ENCODE measurements at places on chromosomes 6 and 20.

- no peak for DNase-seq
Measured at GRCh38 chr6:154096316-154096715, 57.3 kb downstream of the OPRM1 start.

DNA sequence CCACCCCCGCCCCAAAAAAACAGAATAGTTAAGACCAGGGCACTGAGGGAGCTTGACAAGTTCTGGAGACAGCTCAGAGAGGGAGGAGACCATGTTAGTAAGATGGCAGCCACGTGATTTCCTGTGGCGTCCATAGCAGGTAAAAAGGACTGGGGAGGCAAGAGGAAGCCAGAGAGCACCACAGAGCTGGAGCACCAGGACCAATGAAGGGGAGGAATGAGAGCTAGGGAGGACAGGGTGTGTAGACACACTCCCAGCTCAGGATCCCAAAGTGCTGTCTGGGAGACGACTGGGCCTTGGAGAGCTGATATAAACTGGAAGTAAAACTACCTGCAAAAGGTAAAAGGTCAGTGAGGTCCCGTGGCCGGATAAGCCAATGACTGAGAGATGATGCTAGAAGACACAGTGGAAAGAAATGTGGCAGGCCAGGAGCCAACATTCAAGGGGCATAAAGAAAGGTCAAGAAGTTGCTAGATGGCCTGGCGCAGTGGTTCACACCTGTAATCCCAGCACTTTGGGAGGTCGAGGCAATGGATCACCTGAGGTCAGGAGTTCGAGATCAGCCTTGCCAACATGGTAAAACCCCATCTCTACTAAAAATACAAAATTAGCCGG, 39.0 kb downstream of the SLC23A2 start:
- DNase-seq: peak; percentile 8

DNA sequence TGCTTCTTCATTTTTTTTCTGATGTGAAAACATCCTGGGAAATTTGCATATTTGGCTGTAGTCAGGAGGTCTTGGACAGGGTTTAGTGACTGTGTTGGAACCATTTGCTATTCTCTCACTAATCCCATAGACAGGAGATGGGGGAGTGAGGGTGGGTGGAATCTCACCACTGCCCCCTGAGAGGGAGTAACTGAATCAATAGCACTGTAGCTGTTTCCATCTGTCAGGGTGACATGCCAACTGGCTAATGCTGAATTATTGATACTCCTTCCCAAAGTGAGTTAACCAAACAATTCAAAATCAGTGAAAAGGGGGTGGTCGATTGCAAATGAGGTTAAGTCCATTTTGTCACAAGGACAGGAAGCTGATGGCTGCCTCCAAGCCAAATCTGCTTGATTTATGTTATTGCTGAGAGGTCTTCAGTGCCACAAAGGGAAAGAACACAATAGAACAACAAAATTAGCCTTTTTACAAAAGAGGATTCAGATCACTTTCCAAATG, 55.1 kb upstream of the B3GAT2 start:
- no peak for DNase-seq

DNA sequence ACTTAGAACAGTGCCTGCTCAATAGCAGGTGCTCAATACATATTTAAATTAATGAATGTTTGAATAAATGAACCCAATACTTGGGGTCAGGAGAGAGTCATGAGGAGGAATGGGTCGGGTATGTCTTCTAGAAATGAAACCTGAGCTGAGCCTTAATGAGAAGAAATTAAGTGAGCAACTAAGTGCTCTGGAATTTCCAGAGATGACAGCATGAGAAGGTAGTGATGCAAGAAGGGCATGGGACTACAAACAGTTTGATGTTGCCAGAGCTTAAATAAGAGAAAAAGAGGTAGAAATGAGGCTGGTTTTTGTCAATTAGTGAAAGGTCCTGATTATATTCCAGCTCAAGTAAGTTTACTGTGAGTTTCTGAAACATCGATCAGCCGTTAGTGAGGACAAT, 82.9 kb downstream of the PDE10A start:
- DNase-seq: no peak

- no peak for DNase-seq
Measured at GRCh38 chr20:35432430-35432735, 5.6 kb downstream of the GDF5 start.

DNA sequence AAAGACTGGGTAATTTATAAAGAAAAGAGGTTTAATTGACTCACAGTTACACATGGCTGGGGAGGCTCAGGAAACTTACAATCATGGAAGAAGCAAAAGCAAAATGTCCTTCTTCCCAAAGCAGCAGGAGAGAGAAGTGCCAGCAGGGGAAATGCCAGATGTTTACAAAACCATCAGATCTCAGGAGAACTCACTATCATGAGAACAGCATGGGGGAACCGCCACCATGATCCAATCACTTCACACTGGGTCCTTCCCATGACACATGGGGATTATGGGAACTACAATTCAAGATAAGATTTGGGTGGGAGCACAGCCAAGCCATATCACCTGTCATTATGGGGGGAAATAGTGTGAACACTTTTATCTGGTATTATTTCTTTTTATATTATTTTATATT, 557.2 kb downstream of the EYS start:
- no peak for DNase-seq

DNA sequence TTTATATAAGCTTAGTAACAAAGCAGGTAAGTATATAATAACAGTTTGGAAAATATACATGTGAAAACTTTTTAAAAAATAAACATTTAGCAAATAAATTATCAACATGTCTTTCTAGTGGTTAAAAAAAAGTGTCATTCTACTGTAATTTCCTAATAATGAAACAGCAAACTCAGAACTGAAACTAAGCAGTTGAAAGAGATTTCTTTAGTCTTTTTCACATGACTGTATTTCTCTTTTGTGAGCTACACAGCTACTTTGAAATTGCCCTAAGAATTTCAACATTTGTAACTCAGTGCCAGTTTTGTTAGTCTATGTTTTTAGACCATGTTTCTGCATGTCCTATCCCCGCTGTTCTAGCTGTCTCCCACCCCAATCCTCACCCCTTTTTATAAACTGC, 28.4 kb upstream of the SDHAF4 start:
- no peak for DNase-seq

- no peak for DNase-seq
Measured at GRCh38 chr6:38909015-38909730, 139.4 kb upstream of the GLP1R start.

- no peak for DNase-seq
Measured at GRCh38 chr20:12414446-12415274, 497.0 kb downstream of the BTBD3 start.

- DNase-seq: no peak
Measured at GRCh38 chr6:111980143-111980542, 73.8 kb upstream of the CCN6 start.

GRCh38 chr6:113562248-113562647, 294.9 kb upstream of the MARCKS start:
- no peak for DNase-seq

DNA sequence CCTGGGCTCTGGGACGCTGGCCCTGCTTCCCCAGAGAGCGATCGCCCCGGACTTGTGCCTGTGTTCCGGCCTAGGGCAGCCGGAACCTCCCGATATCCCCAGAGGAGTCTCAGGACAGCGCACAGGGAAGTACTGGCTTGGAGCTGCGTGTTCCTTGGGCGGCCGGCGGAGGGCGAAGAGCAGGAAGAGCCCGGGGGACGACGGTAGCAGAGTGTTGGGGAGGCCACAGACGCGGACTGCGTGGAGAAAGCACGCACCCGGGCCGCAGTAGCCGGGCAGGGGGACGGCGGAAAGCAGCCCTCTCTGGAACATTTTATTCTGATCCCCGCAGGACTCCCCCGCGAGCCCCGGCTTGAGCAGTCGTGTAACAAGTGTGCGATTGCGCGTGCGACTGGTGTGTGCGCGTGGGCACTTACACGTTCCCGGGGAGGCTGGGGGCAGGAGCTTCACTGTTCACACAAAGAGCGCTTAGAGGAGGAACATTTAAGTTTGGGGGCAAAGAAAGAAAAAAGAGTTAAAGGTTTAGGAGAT, 36.1 kb downstream of the NCR2 start:
- no peak for DNase-seq

DNA sequence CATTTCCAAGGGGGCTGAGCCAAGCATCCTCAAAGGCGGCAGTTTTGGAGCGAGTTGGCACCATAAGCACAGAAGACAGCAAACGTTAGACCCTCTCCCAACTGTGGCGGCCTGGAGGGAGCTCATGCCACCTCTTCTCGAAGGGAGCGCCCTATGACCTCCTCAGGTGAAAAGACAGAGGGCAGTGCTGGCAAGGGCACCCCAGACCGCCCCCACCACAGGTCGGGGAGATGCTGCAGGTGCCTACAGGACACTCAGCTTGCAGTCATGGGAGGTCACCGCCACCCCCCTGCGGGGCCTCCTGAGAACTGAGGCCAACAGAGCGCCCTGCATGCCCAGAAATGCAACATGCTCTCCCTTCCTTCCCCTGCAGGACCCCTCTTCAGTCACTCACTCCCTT, 45.1 kb upstream of the BHLHE23 start:
- no peak for DNase-seq

DNA sequence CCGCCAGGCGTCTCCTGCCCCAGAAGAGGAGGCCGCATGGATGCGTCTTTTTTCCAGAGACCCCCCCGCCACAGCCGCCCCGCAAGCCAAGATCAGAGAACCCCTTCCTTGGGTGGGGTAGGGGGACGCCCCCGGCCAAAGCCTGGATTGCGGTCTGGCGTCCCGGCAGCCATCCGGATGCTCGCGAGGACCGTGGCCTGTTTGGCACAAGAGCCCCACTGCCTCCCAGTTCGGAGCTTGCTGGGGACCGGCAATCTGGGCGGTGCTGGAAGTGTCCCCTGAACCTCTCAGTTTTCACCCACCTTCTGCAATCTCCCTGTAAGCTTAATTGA, 924 bp downstream of the FAM162B start:
- DNase-seq: no peak

DNA sequence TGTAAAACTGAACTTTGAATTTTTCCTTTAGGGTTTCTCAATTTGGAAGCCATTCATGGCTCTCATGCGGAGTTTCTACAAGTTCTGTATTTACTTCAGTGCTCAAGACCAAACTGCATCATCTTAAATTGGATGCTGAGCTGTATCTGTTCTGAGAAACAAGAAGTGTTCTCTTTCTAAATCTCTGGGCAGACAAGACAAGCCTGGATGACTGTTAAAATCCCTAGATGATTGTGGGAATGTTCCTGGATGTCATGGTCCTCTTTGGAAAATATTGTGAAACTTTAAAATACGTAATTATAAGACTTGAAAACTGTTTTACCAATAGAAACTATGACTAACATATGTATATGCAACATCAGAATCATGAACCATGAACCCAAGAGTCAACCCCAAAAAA, 6.2 kb upstream of the GCM1 start:
- DNase-seq: no peak

DNA sequence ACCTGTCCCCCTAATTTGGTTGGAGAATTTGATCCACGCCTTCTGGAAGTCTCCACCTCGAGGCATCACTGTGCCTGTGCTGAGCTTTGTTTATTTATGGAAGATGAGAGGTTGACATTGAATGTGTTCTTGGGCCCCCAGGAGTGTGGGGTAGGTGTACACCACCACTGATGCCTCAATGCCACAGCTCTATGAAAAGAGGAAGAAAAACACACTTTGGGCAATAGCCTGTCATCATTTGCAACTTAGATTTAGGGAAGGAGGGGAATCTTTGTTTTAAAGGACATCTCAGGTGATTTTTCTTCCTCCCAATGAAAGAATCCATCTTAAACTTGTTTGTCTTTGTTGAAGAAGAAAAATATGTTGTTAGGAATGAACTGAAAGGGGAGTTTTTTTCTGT, 42.6 kb downstream of the TBC1D7 start:
- no peak for DNase-seq

- DNase-seq: no peak
Measured at GRCh38 chr6:31661262-31662123, 915 bp upstream of the C6orf47 start.

All from stimulated activated naive CD4-positive, alpha-beta T cell treated with Interleukin-2 at 50 U/mL for 16 hours (primary cell).